Fibroblast of skin of right biceps (primary cell): ENCODE measurements at places on chromosomes 2 and 18.

DNA sequence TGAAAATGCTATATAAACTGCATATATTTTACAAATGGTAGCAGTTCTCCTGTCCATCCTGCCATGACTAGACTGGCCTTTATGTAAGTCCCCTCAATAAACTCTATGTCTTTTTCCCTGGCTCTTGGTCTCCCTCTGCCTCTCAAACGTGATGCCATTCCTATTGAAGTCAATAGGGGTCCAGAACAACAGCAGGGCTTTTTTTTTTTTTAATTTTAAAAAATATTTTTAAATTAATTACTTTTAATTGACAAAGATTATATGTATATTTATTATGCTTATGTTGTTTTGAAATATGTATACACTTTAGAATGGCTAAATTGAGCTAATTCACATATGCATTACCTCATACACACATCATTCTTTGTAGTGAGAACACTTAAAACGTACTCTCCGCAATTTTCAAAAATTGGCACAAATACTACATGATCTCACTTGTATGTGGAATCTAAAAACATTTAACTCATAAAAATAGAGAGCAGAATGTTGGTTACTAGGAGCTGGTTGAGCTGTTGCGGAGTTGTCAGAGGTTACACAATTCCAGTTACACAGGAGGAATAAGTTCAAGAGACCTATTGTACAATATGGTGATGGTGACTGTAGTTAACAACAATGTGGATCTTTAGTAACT, 123.1 kb downstream of the LRRTM4 start:
- no peak for DNase-seq

DNA sequence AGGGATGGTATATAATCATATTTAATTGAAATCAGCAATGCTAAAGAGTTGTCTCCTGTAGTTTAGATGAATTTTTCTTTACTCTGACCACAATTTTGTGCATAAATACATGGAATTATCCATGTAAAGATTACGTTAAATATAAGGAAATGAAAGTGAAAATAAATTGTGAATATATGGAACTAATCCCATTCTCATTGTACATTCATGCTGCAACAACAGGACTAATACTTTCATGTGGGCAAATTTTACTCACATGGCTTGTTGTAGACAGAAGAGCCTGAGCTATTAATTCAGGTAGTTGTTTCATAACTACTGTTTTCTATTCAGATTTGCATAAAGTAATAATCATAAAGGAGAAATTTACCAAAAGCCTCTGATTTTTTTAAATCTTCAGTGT, 357.8 kb downstream of the ARHGAP15 start:
- DNase-seq, result no peak

GRCh38 chr2:152696476-152696875, 20.8 kb downstream of the PRPF40A start:
- DNase-seq, result peak; percentile 25

DNA sequence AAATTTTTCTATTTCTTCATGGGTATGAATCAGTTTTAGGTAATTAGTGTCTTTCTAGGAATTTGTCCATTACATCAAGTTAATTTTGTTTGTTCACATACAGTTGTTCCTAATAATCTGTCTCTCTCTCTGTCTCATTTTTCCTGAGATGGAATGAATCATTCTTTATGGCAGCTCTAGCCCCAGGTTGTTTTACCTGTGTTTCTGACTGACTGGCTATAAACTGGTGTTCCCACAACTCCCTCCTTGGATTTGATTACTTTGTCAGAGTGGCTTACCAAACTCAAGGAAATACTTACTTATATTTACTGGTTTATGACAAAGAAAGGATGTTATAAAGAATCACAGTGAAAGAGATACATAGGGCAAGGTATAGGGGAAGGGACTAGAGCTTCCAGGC, 15.1 kb downstream of the ADNP2 start:
- no peak for DNase-seq

GRCh38 chr18:34097312-34097711, 127.4 kb downstream of the NOL4 start:
- no peak for DNase-seq

DNA sequence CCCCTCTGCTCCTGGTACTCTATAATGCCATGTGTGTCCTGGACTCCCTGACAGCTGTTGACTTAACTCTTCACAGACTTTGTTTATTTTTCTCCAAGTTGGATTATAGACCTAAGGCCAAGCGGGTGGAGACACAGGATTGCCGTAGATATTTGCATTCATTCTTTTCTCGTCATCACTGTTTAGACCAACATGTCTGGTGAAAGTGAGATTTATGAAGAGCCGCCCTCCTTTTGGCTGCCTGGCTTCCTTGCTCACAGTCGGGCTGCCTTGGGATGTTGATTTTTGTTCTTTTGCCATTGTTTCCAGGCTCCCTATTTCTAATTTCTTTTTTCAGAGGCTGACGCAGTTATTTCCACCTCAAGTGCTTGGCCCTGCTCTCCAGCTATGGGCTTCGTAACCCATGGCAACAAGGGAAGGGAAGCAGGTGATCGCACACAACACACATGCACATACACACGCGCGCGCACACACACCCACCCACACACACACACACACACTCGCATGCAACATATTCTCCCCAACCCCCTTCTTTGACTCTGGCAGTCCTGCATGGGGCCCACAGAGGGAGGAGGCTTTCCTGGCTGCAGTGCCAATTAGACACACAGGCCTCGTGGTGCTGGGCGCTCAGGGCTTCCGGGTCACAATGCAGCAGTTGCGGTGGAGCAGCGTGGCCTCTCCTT, 296.5 kb downstream of the MTX2 start:
- peak; percentile 49 for DNase-seq

- no peak for DNase-seq
These were observed 35.9 kb downstream of the NCK2 start for GRCh38 chr2:105780606-105781005.

DNA sequence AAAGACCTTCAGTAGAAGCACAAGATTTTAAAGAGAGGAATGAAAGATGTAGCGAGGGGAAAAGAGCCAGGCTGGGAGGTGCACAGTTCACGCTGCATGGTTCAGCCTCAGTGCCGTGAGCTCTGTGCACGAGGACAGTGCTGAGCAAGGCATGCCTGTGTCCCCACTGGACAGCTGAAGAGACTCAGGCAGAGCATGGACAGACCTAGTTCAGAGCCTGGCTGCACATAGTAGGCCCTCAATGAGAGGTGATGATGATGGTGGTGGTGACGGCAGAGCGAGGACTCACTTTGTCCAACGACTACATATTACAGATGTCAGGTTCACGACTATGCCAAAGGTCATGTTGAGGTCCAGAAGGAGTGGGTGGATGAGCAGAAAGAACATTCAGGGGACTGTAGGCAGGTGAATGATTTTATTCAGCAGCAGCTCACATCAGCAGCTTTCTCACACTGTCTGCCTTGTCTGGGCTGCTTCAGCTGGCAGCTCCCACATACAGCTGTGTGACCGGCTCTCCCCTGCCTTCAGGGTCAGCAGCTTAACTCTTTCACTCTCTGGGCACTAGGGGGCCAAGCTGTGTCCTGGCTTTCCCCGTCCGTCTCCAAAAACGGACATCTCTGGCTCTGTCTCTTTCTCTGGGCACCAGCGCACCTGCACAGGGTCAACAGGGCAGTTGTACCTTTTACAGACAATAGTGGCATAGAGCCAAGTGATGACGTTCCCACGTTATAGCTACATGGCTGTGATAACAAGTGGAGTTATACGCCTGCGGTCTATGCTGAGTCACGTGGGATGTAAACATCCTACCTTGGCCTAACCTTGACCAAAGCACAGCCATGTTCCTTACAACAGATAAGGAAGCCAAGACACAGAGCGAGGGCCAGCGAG, 128.8 kb upstream of the MSH6 start:
- DNase-seq, result no peak

GRCh38 chr2:207155516-207156444, 10.0 kb downstream of the KLF7 start:
- no peak for DNase-seq

DNA sequence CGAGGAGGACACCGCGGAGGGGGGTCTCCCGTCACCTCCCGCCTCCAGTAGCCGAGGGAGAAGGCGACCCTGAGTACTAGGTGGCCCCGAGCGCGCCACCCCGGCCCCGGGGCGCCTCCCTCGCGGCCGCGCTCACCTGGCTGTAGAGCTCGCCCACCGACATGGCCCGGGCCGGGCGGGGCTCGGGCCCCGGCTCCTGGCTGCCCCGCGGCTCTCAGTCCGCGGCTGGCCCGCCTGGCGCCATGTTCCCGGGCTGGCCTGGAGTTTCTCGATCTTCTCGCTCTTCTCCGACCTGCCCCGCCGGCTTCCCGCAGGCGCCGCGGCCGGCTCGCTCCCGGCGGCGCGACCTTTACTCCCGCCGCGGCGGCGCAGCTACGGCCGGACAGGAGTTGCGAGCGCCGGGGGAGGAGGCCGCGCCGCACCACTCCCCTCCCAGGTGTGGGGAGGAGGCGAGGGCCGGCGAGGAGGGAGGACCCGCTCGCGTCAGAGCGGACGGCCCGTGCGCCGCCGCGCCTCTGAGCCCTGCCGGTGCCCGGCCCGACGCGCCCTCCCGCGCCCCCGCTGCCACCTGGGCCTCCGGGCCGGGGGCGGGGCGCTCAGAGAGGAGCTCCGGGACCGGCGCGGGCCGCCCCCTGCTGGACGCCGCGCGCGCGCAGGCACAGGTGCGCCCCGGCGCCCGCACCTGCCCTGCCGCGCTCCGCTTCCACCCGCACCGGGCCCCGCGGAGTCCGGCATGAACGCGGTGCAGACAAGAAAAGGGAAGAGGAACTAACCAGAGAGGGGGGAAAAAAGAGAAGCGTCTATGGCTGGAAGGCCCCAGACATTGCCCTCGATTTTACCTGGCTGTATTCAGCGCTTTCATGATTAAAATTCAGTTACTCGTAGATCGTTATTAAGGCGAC, at the start of gene MYO5B:
Gene MYO5B, minus strand, starts transcription at position 517 of the 902 bp plus-strand sequence. Its CDS starts 354 bp downstream, at position 163.
- no peak for DNase-seq

GRCh38 chr18:28863396-28863795, 686.5 kb upstream of the CDH2 start:
- no peak for DNase-seq

DNA sequence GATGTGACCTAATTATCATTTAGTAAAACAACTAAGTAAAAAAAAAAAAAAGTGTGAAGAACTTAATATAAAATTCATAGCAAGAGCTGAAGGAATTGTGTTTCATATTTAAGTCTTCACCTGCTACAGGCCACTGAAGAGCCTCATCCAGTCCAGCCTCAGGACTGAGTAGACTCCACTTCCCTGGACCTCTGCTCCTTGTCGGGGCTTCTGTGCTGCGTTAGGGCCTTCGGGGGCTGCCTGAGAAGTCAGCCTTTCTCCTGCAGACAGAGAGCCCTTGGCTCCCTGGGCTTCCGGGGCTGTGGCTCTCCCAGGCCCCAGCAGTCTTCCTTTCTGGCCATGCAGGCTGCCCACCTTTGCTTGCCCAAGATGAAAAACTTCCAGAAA, 95.5 kb downstream of the MTCL1 start:
- no peak for DNase-seq

GRCh38 chr18:40360558-40360957, 1594.5 kb upstream of the PIK3C3 start:
- DNase-seq, result peak; percentile 46

- DNase-seq, result no peak
These were observed 1.4 kb downstream of the DPYSL5 start for GRCh38 chr2:26849056-26849999.

- no peak for DNase-seq
These were observed 216.0 kb downstream of the RAD51AP2 start for GRCh38 chr2:17302281-17302680.

DNA sequence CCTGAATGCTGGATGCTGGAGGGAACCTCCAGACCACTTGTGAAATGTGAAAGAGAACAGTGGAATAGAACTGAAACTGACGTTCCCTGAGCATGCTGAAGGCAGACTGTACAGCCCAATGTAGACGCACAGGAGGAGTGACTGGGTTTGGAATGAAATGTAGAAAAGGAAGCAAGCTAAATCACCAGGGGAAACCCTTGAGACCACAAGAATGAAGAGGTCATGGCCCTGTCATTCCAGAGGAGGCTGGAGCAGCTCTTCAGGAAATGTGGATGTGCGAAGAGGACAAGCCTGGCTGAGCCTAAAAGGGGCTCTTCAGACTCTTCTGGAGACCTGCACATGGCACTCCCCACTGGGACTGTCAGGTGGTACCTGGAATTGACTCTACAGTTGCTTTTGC, 118.5 kb upstream of the ALPP start:
- peak; percentile 83 for DNase-seq

- peak; percentile 18 for DNase-seq
These were observed 12.9 kb downstream of the FZD7 start for GRCh38 chr2:202046572-202046971.

- DNase-seq, result no peak
These were observed 120.8 kb downstream of the ESCO1 start for GRCh38 chr18:21479721-21480120.

- DNase-seq, result peak; percentile 4
These were observed 1.5 kb downstream of the TTC32 start for GRCh38 chr2:19899985-19900930.

DNA sequence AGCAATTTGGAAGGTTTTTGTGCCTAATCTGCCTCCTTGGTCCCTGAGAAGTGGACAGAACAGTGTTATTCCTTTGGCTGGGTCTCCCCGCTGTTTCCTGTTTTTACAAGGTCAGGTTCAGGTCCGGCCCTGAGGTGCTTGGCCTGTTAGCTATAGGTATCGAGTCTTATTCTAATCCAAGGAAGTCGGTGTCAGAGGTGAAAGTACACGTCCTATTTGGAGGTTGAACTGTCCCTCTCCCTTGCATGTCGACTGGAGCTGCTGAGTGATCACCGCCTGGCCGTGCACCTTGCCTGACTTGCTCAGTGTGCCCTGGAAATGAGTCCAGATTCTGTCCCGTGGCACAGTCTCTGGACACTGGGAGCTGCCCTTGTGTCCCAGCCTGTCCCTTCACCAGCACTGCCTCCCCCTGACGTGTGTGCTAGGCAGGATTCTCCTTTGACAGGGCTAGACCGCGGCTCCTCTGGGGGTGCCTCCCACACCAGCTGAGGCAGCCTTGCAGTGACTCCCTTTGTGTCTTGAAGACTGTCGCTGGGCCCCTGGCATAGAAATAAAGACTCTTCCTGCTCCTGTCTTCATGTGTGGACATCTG, 65.7 kb upstream of the RBM44 start:
- no peak for DNase-seq

DNA sequence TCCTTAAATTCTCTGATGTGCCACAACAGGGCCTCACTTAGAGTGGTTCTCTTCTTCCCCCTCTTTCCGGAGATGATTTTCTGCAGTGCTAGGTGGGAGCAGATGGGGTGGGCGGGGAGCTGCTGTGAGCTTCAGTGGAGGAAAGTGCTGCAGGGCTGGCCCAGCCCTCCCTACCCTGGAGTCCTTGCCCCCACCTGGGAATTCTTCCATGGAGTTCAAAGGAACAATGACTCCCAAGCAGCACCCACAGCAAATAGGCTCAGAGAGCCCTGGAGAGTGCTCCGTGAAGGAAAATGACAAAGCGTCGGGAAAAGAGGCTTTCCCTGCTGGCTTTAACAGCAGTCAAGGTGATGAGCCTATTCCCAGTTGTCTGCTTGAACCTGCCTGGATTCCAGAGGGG, 28.8 kb downstream of the LOXHD1 start:
- no peak for DNase-seq

DNA sequence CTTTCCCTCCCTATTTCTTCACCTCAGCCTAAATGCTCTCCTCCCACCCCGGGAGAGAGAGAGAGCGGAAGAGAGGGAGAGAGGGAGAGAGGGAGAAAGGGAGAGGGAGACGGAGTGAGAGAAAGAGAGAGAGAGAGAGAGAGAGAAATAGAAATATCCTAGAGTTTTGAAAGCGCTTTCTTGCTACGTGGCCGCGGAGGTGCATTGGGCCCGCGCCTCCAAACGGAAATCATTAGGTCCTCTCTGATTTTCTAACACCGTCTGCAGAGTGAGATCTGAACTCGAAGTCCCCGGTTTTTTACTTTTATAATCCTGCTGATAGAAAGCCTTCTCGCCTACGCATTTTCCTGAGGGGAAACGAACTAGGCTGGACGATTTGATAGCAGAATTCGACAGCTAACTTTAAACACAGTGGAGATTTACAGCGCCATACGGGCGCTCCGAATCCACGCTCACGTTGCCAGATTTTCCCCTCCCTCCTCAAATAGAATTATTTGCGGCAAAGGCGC, 903 bp upstream of the EVX2 start:
- no peak for DNase-seq
